PC-3 (cell line): ENCODE measurements at places on chromosomes 7 and 10. TPM values are rescaled to one million over a fixed set of nuclear protein-coding genes. Genes with fewer than 3 reads are reported as not detected.
A peak's percentile ranks its signal among the peaks of the same experiment; 100 is the strongest.

GRCh38 chr10:112258407-112258806 lies 24.8 kb upstream of the TECTB start:
- no peak overlapping the region for H3K27ac ChIP-seq
- no peaks in the 10 kb centered on the region for H3K36me3 ChIP-seq
- H3K4me1 ChIP-seq, result no peaks in the 10 kb centered on the region
- no peaks in the 10 kb centered on the region for H3K27me3 ChIP-seq

GRCh38 chr10:34886906-34887642 lies 72.0 kb upstream of the PARD3 start:
- no peak for DNase-seq
- no peak overlapping the region for H3K27ac ChIP-seq
- H3K27me3 ChIP-seq, result no peaks in the 10 kb centered on the region
- no peaks in the 10 kb centered on the region for H3K36me3 ChIP-seq

BMPER gene
- 0.06 and 0.11 TPM in 2 replicates for total RNA-seq

GATA3 gene
- total RNA-seq, result 2.6 and 3.6 TPM in 2 replicates

- DNase-seq, result no peak
- H3K4me3 ChIP-seq, result no peak overlapping the region
- H3K4me1 ChIP-seq, result no peaks in the 10 kb centered on the region
- H3K27me3 ChIP-seq, result no peaks in the 10 kb centered on the region
- H3K36me3 ChIP-seq, result no peaks in the 10 kb centered on the region
Measured at GRCh38 chr7:76998285-76998589, 33.9 kb downstream of the SPDYE17 start.

SAMD9L gene
- 2.6 and 2.8 TPM in 2 replicates for total RNA-seq

GRCh38 chr7:40659231-40659630 lies 524.4 kb downstream of the SUGCT start:
- H3K36me3 ChIP-seq, result no peaks in the 10 kb centered on the region
- H3K4me3 ChIP-seq, result no peak overlapping the region
- H3K27me3 ChIP-seq, result no peaks in the 10 kb centered on the region
- no peak for DNase-seq
- no peaks in the 10 kb centered on the region for H3K4me1 ChIP-seq
- no peak overlapping the region for H3K27ac ChIP-seq

DOCK1 gene
- 34.3 and 34.6 TPM in 2 replicates for total RNA-seq

GRCh38 chr7:96612034-96612433 lies 97.6 kb downstream of the SEM1 start:
- H3K27ac ChIP-seq, result no peak overlapping the region
- DNase-seq, result no peak
- H3K4me1 ChIP-seq, result no peaks in the 10 kb centered on the region
- no peaks in the 10 kb centered on the region for H3K27me3 ChIP-seq

DNA sequence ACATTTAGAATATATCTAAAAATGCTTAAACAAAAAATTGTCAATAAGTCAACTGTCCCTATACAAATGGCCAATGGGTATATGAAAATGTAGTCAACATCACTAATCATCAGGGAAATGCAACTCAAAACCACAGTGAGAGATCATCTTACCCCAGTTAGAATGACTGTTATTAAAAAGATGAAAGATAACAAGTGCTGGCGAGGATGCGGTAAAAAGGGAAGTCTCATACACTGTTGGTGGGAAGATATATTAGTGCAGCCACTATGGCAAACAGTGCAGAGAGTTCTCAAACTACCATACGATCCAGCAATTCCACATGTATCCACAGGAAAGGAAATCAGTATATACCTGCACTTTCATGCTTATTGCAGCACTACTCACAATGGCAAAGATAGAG lies 48.6 kb upstream of the APBB1IP start:
- no peaks in the 10 kb centered on the region for H3K4me1 ChIP-seq
- H3K27ac ChIP-seq, result no peak overlapping the region
- no peak for DNase-seq
- no peaks in the 10 kb centered on the region for H3K36me3 ChIP-seq

IGF2BP3 gene
- 8.9 and 11.7 TPM in 2 replicates for total RNA-seq

GRCh38 chr10:129846991-129847391 lies 117.1 kb downstream of the EBF3 start:
- no peaks in the 10 kb centered on the region for H3K4me1 ChIP-seq
- no peak overlapping the region for H3K4me3 ChIP-seq
- peaks cover 72% of the 10 kb centered on the region for H3K27me3 ChIP-seq
- H3K36me3 ChIP-seq, result no peaks in the 10 kb centered on the region
- no peak overlapping the region for H3K27ac ChIP-seq

DNA sequence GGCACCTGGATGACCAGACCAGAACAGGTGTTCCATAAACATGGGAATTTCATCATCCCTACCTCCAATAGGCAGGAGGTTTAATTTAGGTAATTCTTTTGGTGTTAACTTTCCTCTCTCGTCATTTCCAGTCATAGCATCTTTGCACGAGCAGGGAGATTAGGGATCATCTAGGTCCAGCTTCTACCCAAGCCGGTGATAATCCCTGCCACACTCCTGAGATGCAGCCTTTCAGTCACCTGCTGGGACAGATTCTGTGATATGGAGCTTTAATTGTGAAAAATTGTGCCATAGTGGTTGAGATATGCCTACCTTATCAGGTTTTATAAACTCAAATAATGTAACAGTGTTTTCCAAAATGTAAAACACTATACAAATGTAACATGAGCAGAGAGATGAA lies 191.8 kb upstream of the AOAH start:
- H3K36me3 ChIP-seq, result no peaks in the 10 kb centered on the region
- no peaks in the 10 kb centered on the region for H3K4me1 ChIP-seq
- H3K27ac ChIP-seq, result no peak overlapping the region
- H3K4me3 ChIP-seq, result no peak overlapping the region
- no peak for DNase-seq
- peaks cover 8% of the 10 kb centered on the region; the same call in 1 of the 2 replicates for H3K27me3 ChIP-seq

DNA sequence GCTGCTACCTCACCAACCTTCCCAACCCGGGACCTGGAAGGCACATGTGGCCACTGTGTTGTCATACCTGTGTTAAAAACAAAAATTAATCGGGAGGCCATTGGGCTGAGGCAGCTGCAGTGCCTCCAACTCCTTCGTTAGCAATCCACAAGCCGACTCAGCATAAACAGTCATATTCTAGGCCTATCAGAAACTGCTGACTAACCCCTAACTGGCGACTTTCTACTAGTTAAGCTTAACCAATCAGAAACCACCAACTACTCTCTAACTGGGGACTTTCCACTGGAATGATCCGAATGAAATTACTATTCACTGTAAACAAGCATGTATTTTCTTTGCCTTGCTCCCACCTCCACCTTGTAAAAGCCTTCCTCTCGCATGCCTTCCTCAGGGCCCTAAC lies 14.1 kb upstream of the TMEM72 start:
- no peak overlapping the region for H3K4me3 ChIP-seq
- no peak overlapping the region for H3K27ac ChIP-seq
- no peaks in the 10 kb centered on the region for H3K4me1 ChIP-seq
- peaks cover 33% of the 10 kb centered on the region for H3K27me3 ChIP-seq

DNA sequence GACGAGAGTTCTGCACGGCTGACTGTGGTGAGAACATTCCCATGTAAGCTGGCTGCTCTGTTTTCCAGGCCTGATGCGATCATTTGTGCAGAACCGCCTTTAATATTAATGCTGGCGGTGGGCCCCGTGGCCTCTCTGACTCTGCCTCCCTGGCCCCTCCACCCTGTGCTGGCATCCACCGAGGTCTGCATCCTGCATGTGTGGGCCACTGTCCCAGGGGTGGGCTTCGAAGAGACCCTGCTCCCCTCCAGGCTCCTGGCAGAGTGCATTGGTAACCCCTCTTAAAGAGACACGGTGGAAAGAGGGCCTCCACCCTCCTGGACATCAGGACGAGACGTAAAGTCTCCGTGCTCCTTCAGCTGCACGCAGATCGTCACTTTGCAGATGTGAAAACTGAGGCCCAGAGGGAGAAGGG lies 67.3 kb upstream of the FAM20C start:
- H3K4me3 ChIP-seq, result no peak overlapping the region
- H3K36me3 ChIP-seq, result no peaks in the 10 kb centered on the region
- H3K27me3 ChIP-seq, result no peaks in the 10 kb centered on the region
- H3K4me1 ChIP-seq, result no peaks in the 10 kb centered on the region

GRCh38 chr7:43151076-43151475 lies 38.6 kb downstream of the HECW1 start:
- DNase-seq, result no peak
- H3K4me1 ChIP-seq, result no peaks in the 10 kb centered on the region
- H3K36me3 ChIP-seq, result no peaks in the 10 kb centered on the region

- H3K4me1 ChIP-seq, result no peaks in the 10 kb centered on the region
- H3K36me3 ChIP-seq, result no peaks in the 10 kb centered on the region
- peaks cover 78% of the 10 kb centered on the region for H3K27me3 ChIP-seq
- no peak overlapping the region for H3K4me3 ChIP-seq
- no peak overlapping the region for H3K27ac ChIP-seq
Measured at GRCh38 chr10:75932921-75933320, 501.5 kb downstream of the LRMDA start.

DNA sequence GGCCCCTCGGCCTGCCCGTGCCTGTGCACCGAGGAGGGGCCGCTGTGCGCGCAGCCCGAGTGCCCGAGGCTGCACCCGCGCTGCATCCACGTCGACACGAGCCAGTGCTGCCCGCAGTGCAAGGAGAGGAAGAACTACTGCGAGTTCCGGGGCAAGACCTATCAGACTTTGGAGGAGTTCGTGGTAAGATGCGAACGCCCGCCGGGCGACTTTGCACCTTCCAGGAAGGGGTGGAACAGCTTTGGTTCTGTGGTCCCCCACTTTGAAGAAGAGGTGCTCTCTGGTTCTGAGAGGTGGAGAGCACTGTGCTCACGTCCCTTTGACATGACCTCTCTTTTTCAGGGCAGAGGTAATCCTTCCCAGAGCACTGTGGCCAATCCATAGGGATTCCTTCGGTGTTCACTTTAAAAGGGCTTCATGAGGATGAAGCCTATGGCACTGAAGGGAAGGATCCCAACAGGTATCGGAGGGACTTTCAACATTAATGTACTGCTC lies 2.6 kb downstream of the VWC2 start:
- no peaks in the 10 kb centered on the region for H3K36me3 ChIP-seq
- H3K4me1 ChIP-seq, result no peaks in the 10 kb centered on the region
- no peak for DNase-seq
- no peaks in the 10 kb centered on the region for H3K27me3 ChIP-seq

GRID2IP gene
- total RNA-seq, result not detected in 2 replicates

HOXA11 gene
- total RNA-seq, result 26.6 and 31.4 TPM in 2 replicates

DNA sequence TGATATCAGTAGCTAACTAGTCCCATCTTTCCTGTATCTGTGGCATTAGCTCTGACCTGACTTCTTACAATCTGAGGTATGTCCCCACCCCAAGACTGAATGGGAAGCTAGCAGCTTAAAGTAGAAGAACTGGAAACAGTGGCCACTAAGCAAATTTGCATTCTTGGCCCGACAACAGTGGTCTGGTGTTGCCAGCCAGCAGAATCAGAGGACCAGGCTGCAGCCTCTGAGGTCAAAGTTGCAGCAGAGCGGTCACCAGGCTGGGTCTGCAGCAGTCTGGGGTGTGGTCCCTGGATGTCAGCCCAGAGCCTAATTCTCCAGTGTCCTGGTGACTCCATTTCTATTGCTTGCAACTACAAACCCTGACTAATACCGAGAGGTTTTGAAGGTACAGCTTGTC lies 26.3 kb downstream of the FAM107B start:
- H3K36me3 ChIP-seq, result no peaks in the 10 kb centered on the region
- DNase-seq, result peak; percentile 2
- no peak overlapping the region for H3K27ac ChIP-seq
- no peaks in the 10 kb centered on the region for H3K4me1 ChIP-seq
- H3K4me3 ChIP-seq, result no peak overlapping the region

TCF7L2 gene
- 14.3 and 16.1 TPM in 2 replicates for total RNA-seq

DNA sequence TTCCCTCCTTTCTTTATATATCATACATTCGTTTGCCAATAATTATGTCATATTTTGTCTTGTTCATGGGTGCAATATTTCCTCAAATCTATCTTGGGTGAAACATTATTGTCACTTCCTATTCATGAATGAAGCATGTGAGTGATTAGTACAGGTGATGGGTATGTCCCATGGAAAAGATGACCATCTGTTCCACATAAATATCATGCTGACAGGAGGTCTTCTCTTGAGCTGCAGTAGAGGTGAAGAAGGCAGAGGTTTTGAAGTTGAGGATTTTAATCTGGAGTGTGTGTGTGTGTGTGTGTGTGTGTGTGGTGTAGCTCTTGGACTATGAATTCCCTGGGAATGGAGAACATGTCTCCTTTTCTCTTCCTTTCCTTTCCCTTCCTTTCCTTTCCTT lies 350.5 kb upstream of the CHRM2 start:
- no peaks in the 10 kb centered on the region for H3K4me1 ChIP-seq
- no peak overlapping the region for H3K27ac ChIP-seq
- no peaks in the 10 kb centered on the region for H3K36me3 ChIP-seq
- H3K27me3 ChIP-seq, result no peaks in the 10 kb centered on the region
- DNase-seq, result no peak
- no peak overlapping the region for H3K4me3 ChIP-seq

CLCN1 gene
- 0.55 and 0.69 TPM in 2 replicates for total RNA-seq

AKR1B15 gene
- 0.29 and 0.40 TPM in 2 replicates for total RNA-seq

DNA sequence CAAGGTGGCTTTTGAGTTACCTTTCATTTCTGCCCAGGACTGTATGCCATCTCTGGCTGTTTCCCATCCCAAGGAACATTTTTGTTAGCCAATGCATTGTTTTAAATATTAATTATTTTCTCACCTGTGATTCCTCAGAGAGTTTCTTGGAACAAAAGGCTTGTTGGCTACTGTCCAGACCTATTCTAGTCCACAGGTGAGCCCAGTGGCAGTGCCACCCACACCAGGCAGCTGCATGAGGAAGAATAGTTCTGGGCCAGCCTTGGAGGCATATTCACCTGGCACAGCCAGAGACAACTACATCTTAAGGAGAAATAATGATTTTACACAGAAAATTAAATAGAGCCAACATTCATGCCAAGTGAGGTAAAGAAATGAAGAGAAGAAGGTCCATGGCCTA lies 123.9 kb downstream of the C1GALT1 start:
- no peak overlapping the region for H3K4me3 ChIP-seq
- no peaks in the 10 kb centered on the region for H3K4me1 ChIP-seq
- H3K27ac ChIP-seq, result no peak overlapping the region
- no peaks in the 10 kb centered on the region for H3K36me3 ChIP-seq

- H3K27me3 ChIP-seq, result no peaks in the 10 kb centered on the region
- no peaks in the 10 kb centered on the region for H3K36me3 ChIP-seq
- H3K4me1 ChIP-seq, result peaks cover 16% of the 10 kb centered on the region
- peak; percentile 19 for DNase-seq
- H3K4me3 ChIP-seq, result no peak overlapping the region
- H3K27ac ChIP-seq, result no peak overlapping the region
Measured at GRCh38 chr7:134667899-134668298, 21.2 kb downstream of the BPGM start.

DNA sequence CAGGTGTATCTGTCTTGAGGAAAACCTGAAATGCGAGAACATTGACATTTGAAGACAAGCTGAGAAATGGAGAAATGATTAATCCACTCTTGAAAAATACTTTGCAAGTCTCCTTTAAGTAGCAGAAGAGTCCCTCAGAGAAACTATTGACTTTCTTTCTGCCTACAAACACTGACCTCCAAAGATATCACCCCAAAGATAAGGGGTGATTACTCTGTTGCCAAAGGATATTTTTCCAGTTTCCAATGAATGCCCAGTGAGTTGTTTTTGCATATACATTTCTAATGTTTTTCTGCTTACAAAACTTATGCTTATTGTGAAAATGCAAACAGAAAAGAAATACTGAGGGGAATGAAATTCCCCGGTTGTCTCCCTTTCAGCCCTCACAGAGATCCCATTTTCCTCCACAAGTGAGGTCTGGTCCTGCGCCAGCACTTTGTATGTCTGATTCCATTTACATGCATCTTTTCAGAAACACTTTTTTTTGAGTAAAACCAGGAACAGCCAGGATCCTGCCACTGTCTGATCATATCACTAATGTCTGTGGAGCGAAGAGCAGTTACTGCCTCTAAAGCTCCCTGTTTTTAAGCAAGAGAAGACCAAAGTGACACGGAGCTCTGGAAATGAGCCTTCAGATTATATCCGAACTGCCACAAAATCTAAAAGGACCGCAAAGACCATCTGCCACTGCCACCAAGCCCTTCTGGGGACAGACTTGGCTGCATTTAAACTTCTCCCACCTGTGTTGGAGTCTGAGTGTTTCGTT lies 82.9 kb upstream of the PDCD4 start:
- no peaks in the 10 kb centered on the region for H3K4me1 ChIP-seq
- H3K27ac ChIP-seq, result no peak overlapping the region
- H3K4me3 ChIP-seq, result no peak overlapping the region
- DNase-seq, result no peak
